ENCODE measurements at places on chromosomes 12 and 14.

GRCh38 chr12:57240066-57240921 lies 10.7 kb downstream of the STAC3 start:
- peak; percentile 87 for DNase-seq

DNA sequence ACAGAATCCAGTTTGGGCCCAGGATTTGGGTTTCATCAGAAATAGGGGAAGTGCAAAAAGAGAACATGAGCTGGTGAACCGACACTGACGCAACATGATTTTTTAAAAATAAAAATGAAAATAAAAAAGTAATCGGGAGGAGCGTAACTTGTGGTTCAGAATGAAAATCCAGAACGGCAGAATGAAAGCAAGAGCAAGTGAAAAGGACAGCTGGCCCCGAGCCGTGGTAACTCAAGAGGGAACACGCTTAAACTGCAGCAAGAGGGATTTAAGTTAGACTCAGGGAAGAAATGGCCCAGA lies 1.6 kb downstream of the SLC6A12 start:
- DNase-seq = no peak

- DNase-seq = no peak
These were observed 131.9 kb downstream of the GPR135 start for GRCh38 chr14:59333235-59333634.

DNA sequence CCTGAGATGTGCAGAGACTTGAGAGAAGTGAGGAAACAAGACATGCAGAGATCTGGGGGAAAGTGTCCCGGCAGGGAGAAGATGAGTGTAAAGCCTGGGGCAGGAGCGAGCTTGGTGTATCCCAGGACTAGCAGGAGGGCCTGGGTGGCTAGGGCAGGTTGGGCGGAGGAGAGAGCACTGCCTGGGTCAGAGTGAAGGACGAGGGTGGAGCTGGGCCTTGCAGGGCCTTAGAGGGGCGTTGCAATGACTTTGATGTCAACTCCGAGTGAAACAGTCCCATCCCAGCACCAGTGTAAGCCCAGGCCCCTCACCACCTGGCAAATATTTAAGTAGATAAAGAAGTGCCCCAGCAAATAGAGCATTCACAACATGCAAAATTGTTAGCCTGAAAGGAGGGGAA lies 24.2 kb upstream of the RFLNA start:
- no peak for DNase-seq

DNA sequence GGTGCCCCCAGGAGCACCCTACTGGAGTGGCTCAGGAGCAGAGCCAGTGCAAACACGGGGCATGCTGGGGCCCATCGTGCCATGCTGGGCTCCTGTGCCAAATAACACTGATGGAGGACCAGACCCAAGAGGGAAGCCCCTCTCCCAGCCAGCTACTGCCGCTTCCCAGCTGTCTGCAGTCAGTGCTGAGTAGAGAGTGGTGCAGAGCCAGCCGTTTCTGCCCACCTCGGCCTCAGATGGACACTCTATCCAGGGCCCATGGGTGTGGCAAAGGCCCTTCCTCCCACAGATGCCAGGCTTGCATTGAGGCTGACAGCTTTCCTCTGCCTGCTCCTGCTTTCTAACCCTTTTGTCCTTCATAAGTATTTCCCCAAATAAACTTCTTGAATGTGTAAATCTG lies 13.2 kb downstream of the CLBA1 start:
- no peak for DNase-seq

DNA sequence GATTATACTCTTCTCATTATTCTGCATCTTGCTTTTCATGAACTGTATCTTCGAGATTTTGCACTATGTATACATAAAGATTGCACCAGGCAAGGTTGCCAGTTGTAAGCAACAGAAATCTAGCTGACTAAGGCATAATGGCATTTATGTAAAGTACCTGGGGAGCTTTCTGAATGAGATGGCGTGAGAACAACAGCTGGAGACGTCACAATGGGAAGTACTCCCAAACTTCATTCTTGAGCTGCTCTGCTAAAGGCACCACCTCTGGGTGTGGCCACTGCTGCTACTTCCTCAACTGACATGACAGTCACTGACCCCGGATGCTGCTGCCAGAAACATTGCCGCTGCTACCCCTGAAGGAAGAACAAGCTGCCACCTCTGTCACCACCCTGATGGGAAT lies 220.7 kb downstream of the NOVA1 start:
- no peak for DNase-seq

GRCh38 chr14:99040052-99040451 lies 231.9 kb downstream of the BCL11B start:
- DNase-seq = no peak

DNA sequence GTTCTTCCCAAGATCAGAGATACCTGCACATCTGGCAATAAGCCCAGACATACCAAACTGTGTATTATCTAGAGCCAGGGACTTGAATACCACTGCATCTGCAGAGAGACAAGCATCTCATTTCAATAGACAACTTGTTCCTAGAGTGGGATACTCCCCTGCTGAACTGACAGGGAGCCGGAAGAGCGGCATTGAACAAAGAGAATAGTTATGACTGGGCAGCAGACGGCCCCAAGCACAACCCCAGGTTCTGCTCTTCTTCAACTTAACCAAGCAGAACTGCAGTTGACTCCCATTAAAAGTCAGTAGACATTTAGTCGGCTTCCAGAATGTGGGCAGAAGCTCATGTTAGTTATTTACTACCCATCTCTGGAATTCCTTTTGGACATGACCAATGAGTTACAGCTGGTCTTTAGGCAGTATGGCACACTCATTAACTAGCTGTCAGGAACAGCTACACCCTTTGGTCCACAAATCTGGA lies 112.9 kb downstream of the HMGA2 start:
- DNase-seq = no peak

- DNase-seq = no peak
These were observed 76.1 kb downstream of the MYF5 start for GRCh38 chr12:80792861-80793260.

DNA sequence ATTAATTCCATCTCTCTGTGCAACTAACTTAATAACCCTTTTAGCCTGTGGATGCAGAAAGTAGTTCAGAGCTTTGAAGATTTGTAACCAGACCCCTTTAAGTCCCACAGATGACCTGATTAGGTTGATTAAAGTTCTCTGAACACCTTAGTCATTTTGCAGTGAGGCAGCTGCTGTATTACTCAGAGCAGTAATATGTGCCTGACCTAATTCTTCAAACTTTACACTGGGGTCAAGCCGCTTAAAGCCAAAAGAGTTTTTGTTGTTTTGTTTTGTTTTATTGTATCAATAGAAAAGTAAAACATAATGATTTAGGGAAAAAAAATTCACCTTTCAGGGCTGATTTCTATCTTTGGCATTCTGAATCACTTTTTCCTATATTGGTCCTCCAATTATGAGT lies 78.6 kb upstream of the PLEKHG7 start:
- peak; percentile 97 for DNase-seq

GRCh38 chr12:78534311-78534710 lies 330.3 kb upstream of the SYT1 start:
- DNase-seq = no peak

DNA sequence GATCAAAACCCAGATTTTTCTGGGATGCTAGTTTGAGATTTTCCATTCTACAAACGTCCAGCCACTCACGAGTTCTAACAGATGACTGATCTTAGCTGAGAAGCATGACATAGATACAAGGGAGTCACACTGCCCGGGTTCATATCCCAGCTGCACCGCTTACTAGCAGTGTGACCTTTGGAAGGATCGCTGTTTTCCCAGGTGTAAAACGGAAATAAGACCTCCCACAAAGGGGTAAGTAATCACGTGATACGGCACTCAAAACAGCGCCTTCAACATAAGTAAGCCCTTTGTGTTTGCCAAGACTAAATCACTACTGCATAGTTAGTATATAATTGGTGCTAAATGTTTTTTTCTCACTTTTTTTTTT lies 624 bp upstream of the PWP1 start:
- peak; percentile 61 for DNase-seq

Data from NCI-H82 (cell line).